ENCODE measurements at places on chromosomes 2 and 18.

GRCh38 chr2:97812931-97813330 is 99.6 kb downstream of the ZAP70 start:
- peak; percentile 32 for DNase-seq

DNA sequence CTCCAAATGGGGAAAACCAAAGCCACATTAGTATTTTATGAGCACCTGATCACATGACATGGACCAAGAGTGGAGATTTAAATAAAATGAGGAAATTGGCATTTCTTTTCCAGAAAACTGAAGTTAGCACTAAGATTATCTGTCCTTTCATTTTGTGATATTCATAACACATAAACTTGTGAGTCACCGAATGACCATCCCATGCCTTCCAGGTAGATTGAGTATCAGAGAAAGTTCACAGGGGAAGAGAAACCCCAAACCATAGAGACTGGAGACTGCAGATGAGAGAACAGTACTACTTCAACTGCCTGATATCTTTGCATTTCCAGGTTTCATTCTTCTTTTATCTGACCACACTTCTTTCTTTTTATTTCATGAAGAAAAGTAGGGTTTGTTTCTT is 176.3 kb upstream of the LRP1B start:
- DNase-seq, result no peak

DNA sequence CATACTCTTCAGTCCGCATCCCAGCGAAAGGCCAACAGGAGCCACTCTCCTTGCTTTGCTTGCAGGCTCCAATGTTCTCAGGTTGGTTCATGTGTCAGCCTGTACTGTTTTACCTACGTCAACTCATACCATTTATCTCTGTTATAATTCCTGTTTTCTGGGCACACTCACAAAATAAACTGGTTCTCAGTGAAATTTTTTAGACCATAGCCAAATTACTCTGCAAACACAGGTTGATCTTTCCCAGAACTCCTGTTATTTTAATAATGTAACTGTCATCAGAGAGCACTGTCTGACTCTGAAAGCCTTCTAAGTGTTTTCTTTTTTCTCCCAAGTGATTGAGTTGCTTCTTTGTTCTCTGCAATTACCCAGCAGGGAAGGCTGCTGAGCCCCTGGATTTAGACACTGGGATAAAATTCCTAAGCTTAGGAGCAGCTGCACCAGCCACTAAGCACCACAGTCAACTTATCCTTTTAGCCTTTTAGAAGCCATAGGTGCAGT is 111.6 kb upstream of the PIEZO2 start:
- no peak for DNase-seq

DNA sequence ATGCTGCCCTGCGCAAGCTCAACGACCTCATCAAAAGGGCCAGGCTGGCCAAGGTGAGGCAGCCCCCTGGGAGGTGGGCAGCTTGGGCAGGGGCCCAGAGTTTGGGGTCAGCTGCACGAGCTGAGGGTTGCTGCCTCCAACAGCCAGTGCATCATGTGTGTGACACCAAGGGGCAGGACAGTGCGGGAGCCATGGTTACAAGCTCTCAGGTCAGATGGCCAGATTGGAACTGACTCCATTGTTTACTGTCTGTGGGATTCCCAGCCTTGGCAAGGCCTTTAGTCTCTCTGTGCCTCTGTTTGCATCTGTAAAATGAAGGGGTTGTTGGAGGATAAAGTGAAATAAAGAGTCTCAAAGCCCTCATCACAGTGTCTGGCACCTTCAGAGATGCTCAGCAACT is 26.9 kb downstream of the EHD3 start:
- DNase-seq, result no peak

- DNase-seq, result no peak
Observed at GRCh38 chr2:73021371-73022010, 50.0 kb downstream of the SFXN5 start.

GRCh38 chr18:26468931-26469340 is 79.4 kb downstream of the KCTD1 start:
- DNase-seq, result peak; percentile 33

GRCh38 chr2:234203135-234203984 is 152.9 kb downstream of the SPP2 start:
- peak; percentile 96 for DNase-seq

DNA sequence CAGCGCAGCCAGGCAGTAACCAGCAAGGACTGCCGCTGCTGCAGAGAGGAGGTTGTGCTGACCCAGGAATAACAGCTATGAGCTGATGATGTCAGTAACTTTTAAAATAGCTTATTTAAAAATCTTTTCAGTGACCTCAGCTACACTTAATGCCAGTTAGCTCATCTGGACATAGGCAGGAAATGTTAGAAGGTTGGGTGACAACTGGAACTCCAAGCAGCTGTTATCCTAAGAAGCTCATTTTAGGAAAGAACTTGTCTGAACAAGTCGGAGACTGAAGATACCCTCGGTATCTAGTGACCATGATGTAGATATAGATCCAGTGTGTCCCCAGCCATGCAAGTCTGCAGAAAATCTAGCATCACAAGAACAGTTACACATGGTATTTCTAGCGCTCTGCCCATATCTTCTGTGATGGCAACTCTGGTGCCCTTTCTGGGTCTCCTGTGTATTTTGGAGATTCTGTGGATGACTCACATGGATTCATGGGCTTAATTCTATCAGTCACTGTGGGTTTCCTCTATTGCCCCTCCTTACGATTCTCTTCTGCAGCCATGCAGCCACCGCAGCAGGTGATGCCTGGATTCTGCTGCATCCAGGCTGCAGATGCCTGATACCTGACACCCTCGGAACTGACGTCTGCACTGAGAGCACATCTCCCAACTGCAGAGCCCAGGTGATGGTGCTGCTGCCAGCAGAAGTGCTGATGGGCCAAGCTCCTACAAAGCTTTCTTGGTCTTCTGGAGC is 19.8 kb upstream of the PLEK start:
- DNase-seq, result no peak

- no peak for DNase-seq
Observed at GRCh38 chr18:79979843-79980242, 8.5 kb downstream of the TXNL4A start.

DNA sequence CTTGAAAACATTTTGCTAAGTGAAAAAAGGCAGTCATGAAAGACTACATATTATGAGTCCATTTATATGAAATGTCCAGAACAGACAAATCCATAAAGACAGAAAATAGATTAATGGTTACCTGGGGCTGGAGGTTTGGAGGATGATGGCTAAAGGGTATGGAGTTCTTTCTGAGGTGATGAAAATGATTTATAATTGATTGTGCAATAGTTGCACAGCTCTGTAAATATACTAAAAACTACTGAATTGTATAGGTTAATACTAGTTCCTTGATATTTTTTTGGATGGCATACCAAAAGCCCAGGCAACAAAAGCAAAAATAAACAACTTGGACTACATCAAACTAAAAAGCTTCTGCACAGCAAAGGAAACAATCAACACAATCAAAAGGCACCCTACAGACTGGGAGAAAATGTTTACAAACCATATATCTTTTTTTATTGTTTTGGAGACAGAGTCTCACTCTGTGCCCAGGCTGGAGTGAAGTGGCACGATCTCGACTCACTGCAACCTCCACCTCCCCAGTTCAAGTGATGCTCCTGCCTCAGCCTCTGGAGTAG is 21.5 kb downstream of the SOS1 start:
- DNase-seq, result no peak

DNA sequence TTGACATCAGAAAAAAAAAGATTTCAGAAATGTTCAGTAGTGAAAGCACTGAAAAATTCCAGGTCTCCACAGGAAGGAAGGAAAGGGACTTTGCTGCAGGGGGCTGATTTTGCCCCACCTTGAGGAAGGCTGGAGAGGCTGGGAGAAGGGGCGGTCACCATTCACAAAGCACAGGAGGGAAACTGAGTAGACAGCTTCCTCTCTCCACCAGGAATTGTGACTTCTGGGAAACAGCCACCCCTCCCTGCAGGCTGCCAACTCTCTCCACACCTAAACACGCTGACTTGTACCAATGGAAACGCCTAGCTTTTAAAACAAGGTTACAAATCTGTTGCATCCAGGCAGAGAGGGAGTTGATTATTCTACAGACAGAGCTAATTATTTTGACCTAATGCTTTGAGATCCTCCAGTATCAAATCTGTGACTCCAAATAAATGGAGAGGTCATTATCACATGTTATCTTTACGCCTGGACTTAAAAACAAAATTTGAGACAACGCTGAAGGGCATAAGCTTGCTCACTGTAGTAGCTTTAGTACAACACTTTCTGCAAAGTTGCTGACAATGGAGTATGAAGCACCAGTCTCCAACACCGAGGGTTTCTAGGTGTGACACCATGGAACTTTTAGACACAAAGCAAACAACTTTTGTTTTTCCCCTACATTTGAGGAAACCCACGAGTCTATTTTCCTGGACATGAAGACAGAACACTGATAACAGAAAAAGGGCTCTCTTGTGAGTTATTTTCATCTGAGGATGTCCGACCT is 42.7 kb downstream of the EPHA4 start:
- DNase-seq, result no peak

GRCh38 chr18:76349067-76349715 is 145.9 kb downstream of the ZNF516 start:
- peak; percentile 82 for DNase-seq

- DNase-seq, result no peak
Observed at GRCh38 chr2:188028739-188029138, 262.9 kb upstream of the GULP1 start.

DNA sequence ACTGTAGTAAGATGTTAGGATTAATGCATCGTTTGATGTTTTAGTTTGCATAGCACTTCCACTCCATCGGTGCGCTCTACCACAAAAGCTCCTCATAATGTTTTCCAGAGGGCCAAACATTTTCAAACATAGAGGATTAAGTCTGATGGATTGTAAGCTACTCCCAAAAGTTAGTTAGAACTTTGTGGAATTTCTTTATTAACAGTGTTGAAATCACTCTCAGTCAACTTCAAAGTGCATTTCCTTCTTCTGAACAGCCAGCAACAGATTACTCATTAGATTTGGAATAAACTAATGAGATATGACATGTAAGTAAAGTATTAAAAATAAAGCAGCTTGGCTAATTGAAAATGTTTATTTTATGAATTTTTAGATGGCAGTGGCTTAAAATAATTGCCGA is 30.1 kb upstream of the CTAGE1 start:
- DNase-seq, result no peak

- DNase-seq, result peak; percentile 52
Observed at GRCh38 chr2:120740765-120741524, 5.3 kb downstream of the GLI2 start.

DNA sequence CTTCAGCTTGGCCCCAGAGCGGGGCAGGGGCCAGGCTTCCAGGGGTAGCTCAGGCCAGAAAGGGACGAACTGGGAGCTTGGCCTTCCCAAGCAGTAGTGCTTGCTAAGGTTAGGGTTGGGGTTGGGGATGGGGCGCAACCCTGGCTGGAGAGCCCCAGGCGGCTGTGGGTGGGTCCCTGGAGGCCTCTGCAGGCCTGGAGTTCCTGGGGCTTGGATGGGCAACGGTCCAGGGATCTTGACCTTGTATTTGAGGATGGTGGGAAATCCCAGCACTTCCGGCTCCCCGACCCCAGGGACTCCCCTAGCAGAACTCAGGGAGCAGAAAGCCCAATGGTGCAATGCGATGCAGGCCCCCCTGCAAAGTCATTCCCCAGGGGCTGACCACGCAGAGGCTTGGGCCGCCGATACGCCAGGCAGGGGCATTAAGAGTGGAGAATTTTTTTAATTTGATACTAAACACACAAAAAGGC is 12.6 kb upstream of the MLPH start:
- peak; percentile 83 for DNase-seq

GRCh38 chr2:62293490-62294271 is 97.8 kb downstream of the B3GNT2 start:
- DNase-seq, result peak; percentile 35

DNA sequence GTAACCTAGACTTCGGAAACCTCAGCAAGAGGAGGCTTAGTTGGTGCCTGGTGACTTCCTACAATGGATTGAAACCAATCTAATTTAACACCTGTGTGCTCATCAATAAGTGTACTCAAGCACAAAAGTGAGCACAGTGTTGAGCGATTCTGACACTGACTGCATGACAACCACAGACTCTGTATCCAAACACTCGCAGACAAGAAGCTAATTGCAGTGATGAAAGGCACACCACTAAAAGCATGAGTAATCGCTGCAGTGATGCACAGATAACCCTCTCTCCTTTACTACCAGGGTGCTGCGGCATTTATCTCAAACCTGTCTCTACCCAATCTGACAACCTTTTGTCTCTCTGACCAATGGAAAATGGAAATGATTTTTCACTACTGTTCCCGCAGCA is 168.1 kb downstream of the AFF3 start:
- no peak for DNase-seq

DNA sequence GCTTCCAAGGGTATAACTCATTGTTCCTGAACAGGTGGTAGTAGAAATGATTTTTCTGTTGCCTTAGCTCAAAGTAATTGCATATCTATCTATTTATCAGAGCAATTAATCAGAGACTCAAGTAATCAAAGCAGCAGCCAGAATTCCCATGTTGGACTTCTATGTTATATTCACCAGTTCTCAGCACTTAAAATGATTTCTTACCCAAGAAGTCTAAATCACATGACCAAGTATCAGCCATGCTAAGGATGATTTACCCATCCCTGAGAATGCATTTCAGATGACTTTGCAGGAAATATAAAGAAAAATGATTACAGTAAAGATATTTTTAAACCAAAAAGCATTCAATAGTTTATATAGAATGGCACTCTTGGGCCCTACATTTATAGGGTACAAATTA is 352.2 kb downstream of the NUP35 start:
- no peak for DNase-seq

- peak; percentile 54 for DNase-seq
Observed at GRCh38 chr2:236568068-236568921, 1.3 kb upstream of the ACKR3 start.
